ENCODE measurements at places on chromosomes 6 and 20. TPM values are rescaled to one million over a fixed set of nuclear protein-coding genes. Genes with fewer than 3 reads are reported as not detected.

GRCh38 chr20:52837378-52837777 lies 134.8 kb upstream of the TSHZ2 start:
- no peak for DNase-seq

JAG1 gene
- 2.6 TPM for total RNA-seq

PRIM2 gene
- total RNA-seq: 13.3 TPM

- no peak for DNase-seq
Observed at GRCh38 chr20:4444404-4444803, 277.3 kb upstream of the PRND start.

DNA sequence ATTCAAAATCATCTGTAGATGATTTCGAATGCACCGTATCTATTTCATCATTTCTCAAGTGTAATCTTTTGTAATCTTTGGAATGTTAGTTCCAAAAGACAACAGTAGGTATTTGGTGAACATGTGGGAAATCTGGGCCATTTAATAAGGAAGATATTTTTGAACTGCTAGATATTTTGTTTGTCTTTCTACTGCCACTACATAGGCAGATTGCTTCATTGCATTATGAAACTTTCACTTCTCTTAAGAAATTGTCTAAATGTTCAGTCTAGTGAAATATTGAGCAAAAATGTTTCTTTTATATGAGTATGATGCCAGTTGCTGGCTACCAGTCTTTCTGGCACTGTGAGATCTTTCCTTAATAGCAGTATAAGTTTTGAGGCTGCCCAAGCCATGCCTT lies 527.8 kb upstream of the RNF217 start:
- DNase-seq: no peak

- DNase-seq: no peak
Observed at GRCh38 chr20:53621482-53622246, 28.0 kb upstream of the ZNF217 start.

- DNase-seq: no peak
Observed at GRCh38 chr6:31401403-31401802, 2.0 kb upstream of the MICA start.

SLC32A1 gene
- not detected for total RNA-seq

DNA sequence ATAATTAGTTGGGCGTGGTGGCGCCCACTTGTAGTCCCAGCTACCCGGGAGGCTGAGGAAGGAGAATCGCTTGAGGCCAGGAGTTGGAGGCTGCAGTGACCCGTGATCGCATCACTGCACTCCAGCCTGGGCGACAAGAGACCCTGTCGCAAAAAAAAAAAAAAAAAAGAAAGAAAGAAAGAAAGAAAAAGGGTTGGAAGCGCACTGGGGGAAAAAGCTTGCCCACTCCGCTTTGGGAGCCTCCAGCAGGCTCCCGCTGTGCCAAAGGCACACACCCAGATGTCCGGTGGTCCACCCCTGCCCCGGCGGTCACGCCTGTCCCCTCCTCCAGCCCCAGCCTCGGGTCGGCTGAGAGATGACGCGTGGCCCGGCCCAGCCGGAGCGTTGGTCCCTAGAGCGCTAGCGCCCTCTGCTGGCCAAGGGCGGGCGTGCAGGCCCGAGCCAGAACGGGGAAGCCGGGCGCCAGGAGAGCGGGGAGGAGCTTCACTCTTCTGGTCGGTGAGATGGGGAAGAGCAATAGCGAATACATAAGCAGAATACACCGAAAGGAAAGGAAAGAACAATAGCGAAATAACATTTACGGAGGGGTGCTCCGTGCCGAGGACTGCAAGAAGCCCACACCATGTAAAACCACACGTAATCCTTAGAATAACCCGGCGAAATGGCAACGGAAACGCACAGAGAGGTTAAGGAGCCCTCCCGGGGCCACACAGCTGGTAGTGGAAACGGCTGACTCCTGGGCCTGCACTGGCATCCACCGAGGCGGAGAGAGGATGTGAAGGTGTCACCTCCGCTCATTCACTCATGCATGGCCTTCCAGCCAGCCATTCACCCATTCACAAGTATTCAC lies 41.7 kb downstream of the UBE2V1 start:
- peak; percentile 89 for DNase-seq

DNA sequence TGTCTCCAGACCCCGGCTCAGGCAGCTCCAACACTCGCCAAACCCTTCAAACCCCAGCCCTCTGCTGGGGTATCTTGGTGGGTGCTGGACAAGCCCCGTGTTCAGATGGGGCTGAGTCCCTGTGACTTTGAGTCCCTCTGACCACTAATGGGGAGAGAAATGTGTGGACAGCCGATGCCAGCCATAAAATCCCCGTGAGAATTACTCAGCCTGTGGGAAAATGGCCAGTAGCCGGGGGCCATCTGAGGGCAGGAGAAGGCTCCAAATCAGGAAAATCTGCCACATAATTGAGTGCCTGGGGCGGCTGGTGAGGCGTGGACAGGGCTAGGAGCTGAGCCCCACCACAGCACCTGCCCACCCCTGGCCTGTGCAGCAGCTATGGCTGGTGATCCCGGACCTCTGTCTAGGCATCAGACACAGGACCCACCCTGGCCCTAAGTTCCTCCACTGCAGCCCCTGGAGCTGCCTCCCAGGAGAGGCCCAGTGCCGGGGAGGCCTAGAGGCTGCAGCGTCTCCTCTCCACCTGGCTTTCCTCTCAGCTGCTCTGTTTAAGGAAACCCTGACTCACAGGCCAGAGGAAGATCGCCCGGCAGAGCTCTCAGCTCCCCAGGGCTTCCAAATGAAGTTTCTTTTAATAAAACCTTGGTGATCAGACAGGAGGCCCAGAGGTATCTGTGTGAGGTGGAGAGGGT lies 53.7 kb upstream of the SLCO4A1 start:
- no peak for DNase-seq

- no peak for DNase-seq
Observed at GRCh38 chr20:33159713-33160112, 8.2 kb upstream of the BPIFA2 start.

OLIG3 gene
- not detected for total RNA-seq

DNA sequence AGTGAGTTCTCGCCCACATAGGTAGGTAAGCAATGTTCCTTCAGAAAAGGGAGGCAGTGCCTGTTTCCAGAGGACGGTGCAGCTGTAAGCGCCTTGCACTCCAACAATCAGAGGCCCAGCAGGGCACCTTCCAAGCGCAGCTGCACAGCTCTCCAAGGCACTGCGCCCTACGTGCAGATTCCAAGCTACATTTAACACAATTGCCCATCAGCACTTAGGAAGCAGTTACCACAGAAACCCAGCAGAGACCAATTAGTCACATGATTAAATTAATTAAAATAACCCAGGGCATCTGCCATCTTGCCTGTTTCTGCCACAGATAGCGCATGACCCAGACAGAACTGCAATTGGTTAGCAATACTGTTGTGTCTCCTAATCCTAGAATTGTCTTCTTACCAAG lies 65.5 kb downstream of the SOBP start:
- no peak for DNase-seq

CEP43 gene
- total RNA-seq: 15.9 TPM

- DNase-seq: no peak
Observed at GRCh38 chr6:96157018-96157565, 141.3 kb downstream of the FUT9 start.

MUC21 gene
- not detected for total RNA-seq

DNA sequence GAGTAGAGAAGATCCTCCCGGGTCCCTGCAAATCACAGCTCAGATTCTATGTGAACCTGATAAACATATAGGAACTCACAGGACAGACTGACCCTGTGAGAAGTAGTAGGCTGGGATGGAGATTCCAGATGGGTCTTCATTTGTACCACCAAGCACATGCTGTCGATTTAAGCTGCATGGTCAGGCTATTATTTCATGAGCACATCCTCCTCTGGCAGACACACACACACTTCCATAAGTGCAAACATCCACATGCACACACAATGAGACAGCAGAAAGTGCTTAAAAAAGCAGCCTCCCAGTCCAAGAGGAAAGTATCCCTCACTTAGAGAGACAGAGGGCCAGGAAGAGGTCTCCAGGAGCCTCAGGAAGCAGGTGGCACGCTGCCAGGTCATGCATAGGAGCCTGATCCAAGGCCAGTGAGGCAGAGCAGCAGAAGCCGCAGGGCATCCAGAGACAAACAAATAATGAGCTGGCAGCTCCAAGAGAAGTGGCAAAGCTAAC lies 131.8 kb downstream of the UNC5CL start:
- DNase-seq: no peak

DNA sequence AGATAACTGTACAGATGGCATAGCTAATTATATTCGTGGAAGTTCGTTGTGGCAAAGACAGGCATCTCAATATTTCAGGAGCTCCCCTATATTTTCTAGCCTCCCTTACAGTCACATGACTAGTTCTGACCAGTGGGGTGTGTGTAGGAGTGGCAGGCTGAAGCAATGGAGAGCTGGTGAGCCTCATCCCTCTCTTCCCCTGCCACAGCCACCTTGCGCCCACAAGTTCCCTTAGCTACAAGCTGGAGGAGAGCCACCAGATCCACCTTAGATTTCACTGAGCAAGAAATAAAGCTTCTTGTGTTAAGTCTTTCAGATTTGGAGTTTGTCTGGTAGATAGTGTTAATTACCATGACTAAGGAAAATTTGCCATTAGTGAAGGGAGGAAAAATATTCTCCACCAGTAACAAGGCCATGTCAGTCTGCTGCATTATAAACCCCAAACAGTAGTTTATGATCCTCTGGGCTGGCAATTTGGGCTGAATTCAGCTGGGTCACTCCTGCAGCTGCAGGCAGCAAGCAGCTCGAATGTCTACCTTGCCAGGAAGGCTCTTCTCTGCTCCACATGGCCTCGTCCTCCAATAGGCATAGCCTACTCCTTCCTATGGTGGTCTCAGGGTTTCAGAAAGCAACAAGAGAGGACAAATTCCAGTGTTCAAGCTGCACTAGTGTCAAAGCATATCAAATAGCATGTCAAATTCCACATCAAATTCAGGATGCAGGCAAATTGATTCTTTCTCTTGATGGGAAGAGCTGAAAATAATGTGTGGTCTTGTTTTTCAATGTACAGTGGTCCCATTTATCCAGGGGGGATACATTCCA lies 7.4 kb upstream of the RBCK1 start:
- no peak for DNase-seq

GRCh38 chr6:13445005-13445743 lies 42.2 kb downstream of the GFOD1 start:
- DNase-seq: peak; percentile 55

TASP1 gene
- total RNA-seq: 10.6 TPM

- no peak for DNase-seq
Observed at GRCh38 chr6:32070814-32071543, 32.8 kb downstream of the CYP21A2 start.

GRCh38 chr6:31008165-31008564 lies 2.1 kb upstream of the MUC22 start:
- DNase-seq: no peak

GLP1R gene
- not detected for total RNA-seq

- DNase-seq: no peak
Observed at GRCh38 chr20:50085146-50085480, 27.8 kb downstream of the UBE2V1 start.

GRCh38 chr6:158413814-158414565 lies 101.7 kb downstream of the TULP4 start:
- DNase-seq: no peak

RRAGD gene
- 10.3 TPM for total RNA-seq

DNA sequence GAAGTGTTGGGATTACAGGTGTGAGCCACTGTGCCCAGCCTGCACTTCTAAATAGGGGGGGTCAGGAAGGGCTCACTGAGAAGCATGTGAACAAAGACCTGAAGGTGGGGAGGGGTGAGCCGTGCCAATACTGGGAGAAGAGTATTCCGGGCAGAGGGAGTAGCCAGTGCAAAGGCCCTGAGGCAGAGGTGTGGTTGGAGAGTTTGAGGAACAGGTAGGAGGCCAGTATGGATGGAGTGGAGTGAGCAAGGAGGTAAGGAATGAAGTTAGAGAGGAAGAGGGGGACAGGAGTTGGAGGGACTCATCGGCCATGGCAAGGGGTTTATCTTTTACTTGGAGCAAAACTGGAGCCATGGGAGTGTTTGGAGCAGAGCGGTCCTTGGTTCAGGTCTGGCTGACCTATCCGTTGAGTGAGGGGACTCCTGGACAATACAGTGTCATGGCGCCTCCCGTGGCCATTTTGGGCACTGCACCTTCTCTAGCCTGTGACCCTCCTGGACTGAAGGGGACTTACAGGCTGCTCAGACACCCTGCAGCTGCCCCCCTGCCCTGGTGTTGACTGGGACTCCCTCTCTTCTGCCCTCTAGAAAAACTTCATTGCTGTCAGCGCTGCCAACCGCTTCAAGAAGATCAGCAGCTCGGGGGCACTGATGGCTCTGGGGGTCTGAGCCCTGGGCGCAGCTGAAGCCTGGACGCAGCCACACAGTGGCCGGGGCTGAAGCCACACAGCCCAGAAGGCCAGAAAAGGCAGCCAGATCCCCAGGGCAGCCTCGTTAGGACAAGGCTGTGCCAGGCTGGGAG lies 12.1 kb downstream of the FOXS1 start:
- peak; percentile 41 for DNase-seq

DNA sequence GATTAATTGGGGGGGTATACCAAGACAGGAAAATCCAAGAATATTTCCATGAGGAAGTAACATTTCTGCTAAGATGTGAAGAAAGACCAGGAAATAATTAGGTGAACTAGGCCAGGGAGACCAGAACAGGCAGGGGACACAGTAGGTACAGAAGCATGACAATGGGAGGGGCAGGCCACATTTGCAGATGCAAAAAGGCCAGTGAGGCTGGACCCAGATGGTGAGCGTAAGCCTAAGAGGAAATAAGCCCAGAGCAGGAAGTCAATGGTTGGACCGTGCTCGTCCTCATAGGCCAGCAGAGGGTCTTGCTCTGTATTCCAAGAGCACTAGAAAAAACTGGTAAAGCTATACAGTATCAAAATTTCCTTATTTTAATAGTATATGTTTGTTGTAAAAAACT lies 9.4 kb downstream of the CEP162 start:
- DNase-seq: no peak

CAGE1 gene
- 0.16 TPM for total RNA-seq

GRCh38 chr6:35096129-35096862 lies 44.8 kb downstream of the TCP11 start:
- no peak for DNase-seq

- no peak for DNase-seq
Observed at GRCh38 chr20:53425941-53426340, 167.7 kb downstream of the ZNF217 start.

SLPI gene
- not detected for total RNA-seq

EEF1A2 gene
- 1.5 TPM for total RNA-seq

DNA sequence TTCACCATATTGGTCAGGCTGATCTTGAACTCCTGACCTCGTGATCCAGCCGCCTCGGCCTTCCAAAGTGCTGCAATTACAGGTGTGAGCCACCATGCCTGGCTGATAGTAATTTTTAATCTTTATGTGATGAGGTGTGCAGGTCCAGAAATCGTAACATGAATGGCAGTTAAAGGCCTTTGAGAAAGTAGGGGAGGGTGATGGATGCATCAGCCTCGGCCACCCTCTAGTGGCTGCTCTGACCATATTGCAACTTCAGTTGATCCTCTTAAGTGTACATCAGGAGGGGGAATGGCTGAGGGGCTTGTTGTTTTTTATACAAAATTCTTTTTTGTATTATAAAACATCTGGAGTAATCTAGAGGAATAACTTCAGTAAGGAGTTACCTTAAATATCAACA lies 193.0 kb downstream of the ZFAND3 start:
- no peak for DNase-seq

Data from naive thymus-derived CD4-positive, alpha-beta T cell (primary cell).